ENCODE measurements at places on chromosomes 5 and 9.

DNA sequence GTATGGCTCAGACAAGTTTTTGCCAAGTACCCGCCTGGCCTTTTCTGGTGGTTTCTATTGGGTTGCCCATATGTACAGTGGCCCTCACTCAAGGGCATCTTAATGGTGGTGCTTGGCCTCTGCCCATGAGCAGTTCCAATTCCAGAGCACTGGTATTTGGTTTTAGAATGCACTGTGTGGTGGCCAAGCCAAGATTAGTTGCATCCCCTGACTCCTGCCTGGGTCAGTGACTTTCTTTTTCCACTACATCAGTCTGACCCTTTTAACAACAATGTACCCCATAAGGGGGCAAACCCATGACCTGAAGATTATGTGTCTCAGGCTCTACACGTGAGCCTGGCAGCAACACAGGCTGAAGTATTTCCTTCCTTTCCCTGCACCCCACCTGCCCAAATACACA is 34.2 kb downstream of the NPR3 start:
- DNase-seq: no peak

GRCh38 chr9:99466781-99467180 is 244.7 kb downstream of the SEC61B start:
- DNase-seq: no peak

GRCh38 chr9:131965103-131965502 is 114.6 kb downstream of the MED27 start:
- DNase-seq: no peak

- no peak for DNase-seq
These were observed 53.3 kb downstream of the AHRR start for GRCh38 chr5:374631-375335.

GRCh38 chr5:157387683-157388093 is 72.3 kb upstream of the NIPAL4 start:
- no peak for DNase-seq

DNA sequence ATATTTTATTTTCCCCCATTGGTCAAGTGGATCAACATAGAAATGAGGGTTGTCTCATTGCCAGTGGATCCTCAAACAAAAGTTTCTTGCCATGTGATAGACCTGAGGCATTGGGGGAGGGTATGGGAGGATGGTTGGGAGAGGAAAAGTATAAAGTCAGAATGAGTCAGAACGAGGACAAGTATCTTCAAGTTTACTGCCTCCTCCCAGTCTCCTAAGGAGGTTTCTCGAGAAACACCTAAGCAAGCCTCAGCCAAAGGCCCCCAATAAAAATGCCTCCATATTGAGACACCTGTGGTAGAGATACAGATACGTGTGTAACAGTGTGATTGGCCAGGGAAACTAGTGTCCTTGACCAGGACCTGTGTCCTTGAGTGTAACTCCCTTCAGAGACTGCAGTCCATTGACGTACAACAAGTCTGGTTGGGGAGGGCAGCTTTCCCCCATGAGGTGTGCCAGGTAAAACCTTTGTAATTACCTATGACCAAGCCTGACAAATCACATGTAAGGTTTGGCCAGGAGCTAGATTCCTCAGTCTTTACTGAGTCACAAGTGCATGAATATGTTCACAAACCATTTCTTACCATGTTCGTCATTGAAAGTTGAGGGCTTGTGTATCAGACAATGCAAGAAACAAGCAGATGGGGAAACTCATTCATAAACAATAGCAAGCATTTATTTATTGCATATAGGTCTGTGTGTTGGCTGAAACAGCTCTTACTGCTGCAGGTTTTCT is 198.6 kb upstream of the SH3GL2 start:
- DNase-seq: no peak

- DNase-seq: no peak
These were observed at the start of gene LHX6 for GRCh38 chr9:122228568-122229484. TSS of gene LHX6 (minus strand) at chr9:122228957. CDS start at chr9:122228740, 217 bp downstream.

GRCh38 chr5:69292306-69292705 is 40.3 kb downstream of the CCDC125 start:
- no peak for DNase-seq

- DNase-seq: no peak
These were observed at the start of gene CSF1R for GRCh38 chr5:150085950-150086715. TSS of gene CSF1R (minus strand) at chr5:150086554. CDS start at chr5:150086427, 127 bp downstream.

GRCh38 chr9:134597957-134598883 is 43.4 kb upstream of the COL5A1 start:
- DNase-seq: peak; percentile 27

DNA sequence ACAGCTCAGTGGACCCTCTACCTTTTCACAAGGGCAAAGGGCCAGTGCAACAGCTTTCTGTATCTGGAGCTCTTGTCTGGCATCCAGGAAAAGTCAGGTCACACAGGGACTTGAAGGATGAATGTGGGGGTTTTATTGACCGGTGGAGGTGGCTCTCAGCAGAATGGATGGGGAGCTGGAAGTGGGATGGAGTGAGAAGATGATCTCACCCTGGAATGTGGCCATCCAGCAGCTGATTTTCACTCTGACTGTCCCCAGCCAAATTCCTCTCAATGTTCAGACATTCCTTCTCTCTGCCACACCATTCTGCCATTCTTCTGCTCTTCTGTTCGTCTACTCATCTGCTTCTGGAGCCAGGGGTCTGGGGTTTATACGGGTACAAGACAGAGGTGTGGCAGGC is 1119.9 kb downstream of the TAF11L14 start:
- DNase-seq: no peak

- no peak for DNase-seq
These were observed 20.2 kb downstream of the ORM2 start for GRCh38 chr9:114349713-114350480.

GRCh38 chr5:159301466-159301865 is 28.8 kb downstream of the IL12B start:
- no peak for DNase-seq

- no peak for DNase-seq
These were observed 11.6 kb upstream of the SFXN1 start for GRCh38 chr5:175466700-175467318.

DNA sequence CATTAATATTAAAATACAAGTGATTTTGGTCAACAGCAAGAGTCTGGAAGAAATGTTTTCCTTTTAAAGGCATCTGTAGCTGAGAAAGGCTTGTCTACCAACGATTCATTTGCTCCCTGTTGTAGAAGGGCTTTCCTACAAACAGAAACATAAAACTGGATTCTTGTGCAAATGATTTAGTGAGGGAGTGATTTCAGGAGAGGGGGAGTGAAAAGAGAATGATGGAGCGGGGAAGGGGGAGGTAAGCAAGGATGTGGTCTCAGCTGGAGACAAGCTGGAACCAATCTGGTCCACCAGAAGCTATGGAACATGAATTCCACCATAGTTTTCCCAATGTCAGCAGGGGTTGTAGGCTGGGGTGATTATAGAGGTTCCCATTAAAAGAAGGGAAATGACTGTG is 196.3 kb downstream of the FBXO4 start:
- no peak for DNase-seq

DNA sequence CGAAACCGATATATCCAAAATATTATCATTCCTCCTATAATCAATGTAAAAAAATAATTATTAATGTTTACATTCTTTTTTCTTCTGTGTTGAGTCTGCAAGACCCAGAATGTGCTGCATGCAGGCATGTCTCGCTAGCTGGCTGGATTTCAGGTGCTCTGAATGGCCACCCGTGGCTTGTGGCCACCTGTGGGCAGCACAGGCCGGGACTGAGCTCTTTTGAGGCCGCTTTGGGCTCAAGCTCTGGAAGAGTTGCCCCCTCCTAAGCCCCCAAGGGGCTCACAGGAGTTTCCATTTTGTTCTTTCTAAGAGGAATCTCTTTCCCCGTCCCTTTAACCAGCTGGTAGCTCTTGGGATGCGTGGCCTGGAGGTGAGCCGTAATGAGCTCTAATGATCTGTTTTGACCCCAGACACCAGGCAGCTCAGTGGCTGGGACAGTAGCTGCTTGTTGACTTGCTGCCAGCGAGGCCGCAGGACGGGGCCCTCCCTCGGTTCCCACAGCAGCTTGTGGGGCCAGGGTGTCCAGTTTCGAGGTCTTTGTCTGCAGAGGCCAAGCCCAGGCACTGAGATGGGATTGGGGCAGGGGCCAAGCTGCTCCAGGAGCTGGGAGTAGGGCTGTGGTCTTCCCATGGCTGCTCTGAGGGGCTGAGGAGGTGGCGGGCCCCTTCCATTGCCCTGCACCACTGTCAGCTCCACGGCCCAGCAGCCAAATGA is 20.8 kb downstream of the ASS1 start:
- no peak for DNase-seq

DNA sequence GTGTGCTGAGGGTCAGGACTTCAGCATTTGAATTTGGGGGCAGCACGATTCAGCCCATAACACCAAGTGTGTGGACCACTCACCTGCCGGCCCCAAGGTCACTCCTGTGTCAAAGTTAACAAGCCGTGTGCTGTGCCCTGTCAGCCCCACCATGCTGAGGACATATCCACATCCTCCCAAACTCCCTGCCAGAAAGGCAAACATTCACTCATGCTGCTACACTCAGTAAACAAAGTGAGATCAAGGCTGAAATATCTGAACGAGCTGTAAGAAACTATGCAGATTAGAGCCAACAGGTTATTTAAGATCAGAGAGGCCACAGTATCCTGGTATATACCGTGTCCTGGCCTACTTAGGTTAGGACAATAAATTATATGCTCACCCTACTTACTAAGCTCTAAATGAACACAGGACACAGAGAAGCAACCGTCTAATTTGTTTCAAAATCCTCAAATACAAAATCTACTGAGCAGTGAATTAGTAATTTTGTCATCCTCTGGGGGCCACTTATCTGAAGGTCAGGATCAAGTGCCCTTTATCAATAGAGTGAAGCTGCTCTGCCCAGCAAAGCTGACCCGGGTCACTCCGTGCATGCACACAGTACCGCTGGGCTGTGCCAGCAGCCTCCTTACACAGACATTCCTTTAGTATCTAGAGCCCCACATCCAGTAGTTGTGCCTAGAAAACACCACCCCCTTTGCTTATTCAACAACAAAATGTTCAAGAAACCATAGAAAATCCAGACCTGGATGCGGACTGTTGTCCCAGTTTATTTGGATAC is 28.2 kb downstream of the RETREG1 start:
- DNase-seq: no peak

GRCh38 chr9:133059623-133060022 is 2.2 kb upstream of the CEL start:
- no peak for DNase-seq

DNA sequence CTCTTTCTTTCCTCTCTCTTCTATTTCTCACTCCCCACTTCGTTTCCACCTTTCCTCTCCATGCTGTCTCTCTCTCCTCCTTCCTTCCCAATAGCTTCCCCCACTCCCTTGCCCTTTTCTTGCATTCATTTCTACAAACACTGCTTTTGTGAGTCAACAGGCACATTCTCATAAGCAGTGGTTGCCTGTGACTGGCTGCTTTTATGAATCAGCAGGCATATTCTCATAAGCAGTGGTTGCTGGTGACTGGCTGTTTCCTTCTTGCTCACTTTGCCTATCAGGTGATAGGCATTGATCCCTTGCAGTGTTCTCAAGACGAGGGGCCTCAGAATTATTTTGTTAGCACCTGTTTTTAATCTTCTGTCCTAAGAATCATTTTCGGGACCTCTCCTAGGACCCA is 116.1 kb upstream of the ACTBL2 start:
- DNase-seq: no peak

DNA sequence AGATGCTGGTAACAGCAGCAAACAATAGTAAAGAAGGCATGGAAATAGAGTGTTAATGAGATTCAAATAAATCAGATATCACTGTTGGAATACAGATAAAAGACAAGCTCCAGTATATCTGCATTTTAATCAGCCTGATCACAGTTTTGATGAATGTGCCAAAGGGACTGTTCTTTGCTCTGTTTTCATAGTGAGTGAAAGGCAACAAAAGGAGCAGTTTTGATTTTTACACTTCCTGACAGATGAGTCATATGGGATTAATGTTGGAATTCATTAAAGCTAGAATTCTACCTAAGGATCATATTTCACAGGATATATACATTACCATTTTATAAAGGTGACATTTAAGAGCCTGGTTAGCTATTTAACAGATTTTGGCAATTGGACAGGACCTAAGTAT is 743.3 kb upstream of the PTPRD start:
- DNase-seq: no peak

- DNase-seq: no peak
These were observed 478.4 kb upstream of the DAP start for GRCh38 chr5:11239261-11240015.

GRCh38 chr5:171422495-171422894 is 3.0 kb downstream of the FGF18 start:
- no peak for DNase-seq

GRCh38 chr5:96546120-96546519 is 113.1 kb upstream of the PCSK1 start:
- DNase-seq: no peak

DNA sequence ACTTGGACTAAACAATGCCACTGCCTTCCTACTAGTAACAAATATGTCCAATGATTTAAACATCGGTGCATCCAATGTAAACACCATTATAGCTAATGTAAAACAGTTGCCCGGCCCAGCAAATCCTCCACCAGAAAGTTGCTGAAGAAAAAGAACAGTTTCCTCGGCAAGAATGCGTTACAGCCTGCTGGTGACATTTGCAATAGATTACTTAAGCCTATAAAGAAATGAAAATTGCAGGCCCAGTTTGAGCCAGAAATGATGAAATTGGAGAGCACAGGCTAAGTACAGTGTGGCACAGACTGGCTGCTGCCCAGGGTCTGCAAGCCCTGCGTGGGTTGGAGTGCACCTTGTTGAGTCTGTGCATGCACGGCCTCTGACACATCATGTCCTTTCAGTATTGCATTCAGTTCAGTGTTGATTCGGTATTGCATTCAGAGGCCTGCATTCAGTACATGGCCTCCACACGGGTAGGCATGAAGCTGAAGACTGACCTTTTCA is 406.0 kb upstream of the KLF4 start:
- DNase-seq: no peak

DNA sequence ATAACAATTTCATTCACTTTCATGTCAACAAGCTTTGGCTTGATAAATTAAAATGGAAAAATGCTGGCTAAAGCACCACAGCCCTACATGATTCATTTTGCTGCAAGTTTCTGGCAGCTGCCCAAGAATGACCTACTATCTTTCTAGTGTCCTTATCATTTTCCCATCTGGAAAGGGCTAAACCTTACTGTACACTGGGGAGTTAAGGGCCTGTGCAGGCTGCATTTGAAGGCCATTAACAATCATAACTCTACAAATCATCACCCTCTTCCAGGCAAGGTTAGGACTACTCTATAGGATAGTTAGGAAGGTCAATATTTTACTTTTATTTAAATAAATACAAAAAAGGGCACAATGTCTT is 579.7 kb upstream of the ZNF608 start:
- DNase-seq: no peak

GRCh38 chr9:130002320-130002719 is 40.7 kb downstream of the FNBP1 start:
- DNase-seq: no peak

- DNase-seq: no peak
These were observed 933.4 kb upstream of the COX7C start for GRCh38 chr5:85684351-85684750.

DNA sequence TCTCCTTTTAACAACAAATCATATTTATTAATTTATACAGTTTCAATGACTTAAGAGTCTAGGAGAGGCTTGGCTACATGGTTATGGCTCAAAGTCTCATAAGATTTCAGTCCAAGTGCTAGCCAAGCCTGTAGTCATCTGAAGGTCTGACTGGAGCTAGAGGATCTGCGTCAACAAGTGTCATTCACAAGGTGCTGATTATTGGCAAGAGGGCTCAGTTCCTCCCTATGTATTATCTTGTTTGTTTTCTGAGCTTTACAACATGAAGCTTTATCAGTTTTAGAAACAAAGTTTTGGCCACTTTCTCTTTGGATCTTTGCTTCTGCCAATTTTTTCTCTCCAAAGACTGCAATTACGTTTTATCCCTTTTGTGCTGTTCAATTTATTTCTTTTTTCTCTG is 94.7 kb downstream of the RICTOR start:
- no peak for DNase-seq

All from CD4-positive, alpha-beta T cell (primary cell).